Kasumi-1 (cell line): ENCODE measurements at places on chromosomes 13 and 19.

- DNase-seq: no peak
Observed at GRCh38 chr13:49874430-49874829, 61.7 kb downstream of the SPRYD7 start.

DNA sequence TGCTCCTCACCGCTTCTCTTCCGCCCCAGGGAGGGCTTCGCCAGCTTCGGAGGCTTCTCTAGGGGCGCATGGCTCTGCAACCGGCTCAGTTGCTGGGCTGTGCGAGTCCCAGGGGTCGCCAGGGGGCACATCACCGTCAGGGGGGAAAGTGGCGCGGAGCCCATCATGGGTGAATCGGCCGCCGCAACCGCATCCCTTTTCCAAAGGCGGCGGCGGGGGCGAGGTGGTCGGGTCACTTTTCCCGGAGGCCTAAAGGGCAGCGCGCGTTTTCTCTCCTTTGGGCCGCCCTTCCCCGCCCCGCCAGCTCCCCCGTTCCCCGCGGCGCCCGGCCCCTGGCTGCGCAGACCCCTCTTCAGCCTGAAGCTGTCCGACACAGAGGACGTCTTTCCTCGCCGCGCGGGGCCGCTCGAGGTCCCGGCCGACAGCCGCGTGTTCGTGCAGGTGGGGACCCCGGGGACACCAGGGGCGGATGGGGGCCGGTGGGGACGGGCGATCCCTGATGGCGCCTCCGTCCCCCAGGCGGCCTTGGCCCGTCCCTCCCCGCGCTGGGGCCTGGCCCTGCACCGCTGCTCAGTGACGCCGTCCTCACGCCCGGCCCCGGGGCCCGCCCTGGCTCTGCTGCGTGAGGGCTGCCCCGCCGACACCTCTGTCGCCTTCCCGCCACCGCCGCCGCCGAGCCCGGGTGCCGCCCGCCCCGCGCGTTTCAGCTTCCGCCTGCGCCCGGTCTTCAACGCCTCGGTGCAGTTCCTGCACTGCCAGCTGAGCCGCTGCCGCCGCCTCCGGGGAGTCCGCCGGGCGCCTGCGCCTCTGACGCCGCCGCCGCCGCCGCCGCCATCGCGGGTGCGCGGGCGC is 1.7 kb downstream of the TGFBR3L start:
- DNase-seq: no peak

GRCh38 chr19:51027126-51027806 is 850 bp upstream of the KLK11 start:
- no peak for DNase-seq

GRCh38 chr13:28716511-28716910 is 2.3 kb downstream of the SLC46A3 start:
- DNase-seq: no peak

DNA sequence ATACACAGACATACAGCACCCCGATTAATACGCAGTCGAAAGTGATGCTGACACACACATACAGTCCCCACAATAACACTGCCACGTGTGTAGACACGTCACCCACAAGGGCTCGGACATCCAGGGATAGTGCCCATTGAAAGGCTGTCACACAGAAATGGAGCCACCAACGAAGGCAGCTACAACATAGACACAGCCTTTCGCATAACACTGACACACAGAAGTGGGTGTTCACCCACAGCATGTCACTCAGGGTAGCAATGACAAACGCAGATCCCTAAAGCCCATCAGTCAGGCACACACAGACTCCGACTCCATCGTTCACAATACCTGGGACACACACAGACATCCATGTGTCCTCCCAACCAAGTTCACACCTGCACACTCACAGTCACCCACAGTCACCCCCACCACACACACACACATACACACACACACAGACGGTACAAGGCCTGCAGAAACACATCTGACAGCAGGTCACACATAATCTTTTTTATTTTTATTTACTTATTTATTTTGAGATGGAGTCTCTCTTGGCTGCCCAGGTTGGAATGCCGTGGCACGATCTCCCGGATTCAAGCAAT is 10.4 kb upstream of the NANOS3 start:
- no peak for DNase-seq

GRCh38 chr13:75021151-75021550 is 460.8 kb downstream of the TBC1D4 start:
- no peak for DNase-seq

- DNase-seq: no peak
Observed at GRCh38 chr13:33519561-33520467, 234.3 kb upstream of the STARD13 start.

DNA sequence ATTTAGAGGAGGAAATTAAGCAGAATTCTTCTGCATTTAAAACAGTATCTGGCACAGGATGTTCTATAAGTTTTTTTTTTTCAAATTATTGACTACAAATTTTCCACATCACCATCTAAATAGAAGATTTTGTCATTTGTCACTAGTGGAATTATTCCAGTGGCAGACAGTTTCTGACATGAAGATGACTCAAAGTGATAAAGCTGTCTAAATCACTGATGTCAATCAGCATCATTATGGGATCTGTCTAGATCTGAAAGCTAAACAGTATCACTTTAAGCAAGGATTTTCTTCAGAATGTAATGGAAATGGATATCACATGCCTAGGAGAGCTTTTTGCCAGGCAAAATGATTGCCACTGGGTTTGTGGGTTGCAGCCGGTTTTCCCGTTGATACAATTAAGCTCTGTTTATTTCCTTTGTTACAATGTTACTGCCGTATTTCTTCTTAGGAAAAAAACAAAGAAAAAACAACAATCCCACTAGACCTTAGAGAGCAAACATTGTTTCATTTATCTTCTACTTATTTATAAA is 1657.0 kb upstream of the PRR20A start:
- no peak for DNase-seq

GRCh38 chr19:56116606-56117005 is 4.5 kb downstream of the ZNF787 start:
- DNase-seq: no peak
